Neural crest cell (in vitro differentiated cells): ENCODE measurements at places on chromosomes 16 and 17.

DNA sequence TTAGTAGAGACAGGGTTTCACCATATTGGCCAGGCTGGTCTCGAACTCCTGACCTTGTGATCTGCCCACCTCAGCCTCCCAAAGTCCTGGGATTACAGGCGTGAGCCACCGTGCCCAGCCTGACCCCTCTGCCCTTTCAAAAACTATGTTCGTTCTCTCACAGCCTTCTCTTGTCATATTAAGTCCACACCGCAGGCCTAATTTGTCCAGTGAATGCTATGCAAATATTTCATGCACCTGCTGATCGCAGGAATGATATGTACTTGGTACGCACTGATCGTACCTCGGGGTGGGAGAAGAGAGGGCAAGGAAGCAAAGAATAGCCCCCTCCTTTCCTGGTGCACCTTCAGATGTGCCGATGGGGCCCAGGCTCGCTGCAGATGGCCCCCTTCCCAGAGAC lies 3.0 kb upstream of the BIRC5 start:
- no peak for DNase-seq

DNA sequence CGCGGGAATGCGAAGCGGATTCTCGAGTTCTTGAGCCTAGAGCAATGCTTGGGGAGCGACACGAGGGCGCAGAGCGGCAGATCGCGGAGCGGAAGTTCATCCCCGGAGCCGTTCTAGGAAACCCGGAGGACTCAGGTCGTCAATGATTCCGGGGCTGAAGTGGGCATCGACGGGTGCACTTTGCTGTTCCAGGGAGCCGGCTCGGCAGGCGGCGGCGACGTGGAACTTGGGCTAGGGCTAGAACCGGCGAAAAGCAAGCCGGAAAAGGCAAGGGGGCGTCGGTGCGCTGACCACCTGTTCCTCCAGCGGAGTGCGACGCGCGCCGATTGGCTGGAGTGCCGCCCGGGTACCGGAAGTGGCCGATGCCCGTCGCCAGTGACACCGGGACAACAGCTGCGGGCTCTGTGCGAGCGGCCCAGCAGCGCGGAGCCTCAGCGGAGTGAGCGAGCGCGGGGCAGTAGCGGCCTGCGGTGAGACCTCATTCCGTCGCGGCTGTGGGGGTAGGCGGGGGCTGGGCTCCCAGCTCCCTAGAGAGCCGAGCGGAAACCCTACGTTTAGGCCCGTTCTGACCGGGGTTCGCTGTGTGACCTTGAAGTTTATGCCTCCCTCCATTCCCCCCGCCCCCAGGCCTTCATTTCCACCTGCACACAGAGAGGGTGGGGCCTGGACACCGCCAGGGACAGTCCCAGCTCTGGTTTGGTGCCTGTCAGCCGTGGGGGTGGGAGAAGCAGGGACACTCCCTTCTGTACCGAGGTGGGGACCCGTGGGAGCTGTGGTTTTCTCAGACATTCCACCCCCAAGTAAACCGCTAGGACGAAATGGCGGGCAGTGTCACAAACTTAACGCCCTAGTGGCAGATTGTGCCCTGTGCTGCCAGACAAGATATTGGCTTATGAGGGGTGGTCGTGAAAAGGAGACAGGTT lies at the start of gene ZFP3:
TSS of gene ZFP3 (plus strand) at position 362 of the 923 bp plus-strand sequence. CDS start 13,038 bp downstream, outside the sequence.
- DNase-seq = no peak

GRCh38 chr17:48611213-48611612 lies 396 bp upstream of the HOXB7 start:
- no peak for DNase-seq

DNA sequence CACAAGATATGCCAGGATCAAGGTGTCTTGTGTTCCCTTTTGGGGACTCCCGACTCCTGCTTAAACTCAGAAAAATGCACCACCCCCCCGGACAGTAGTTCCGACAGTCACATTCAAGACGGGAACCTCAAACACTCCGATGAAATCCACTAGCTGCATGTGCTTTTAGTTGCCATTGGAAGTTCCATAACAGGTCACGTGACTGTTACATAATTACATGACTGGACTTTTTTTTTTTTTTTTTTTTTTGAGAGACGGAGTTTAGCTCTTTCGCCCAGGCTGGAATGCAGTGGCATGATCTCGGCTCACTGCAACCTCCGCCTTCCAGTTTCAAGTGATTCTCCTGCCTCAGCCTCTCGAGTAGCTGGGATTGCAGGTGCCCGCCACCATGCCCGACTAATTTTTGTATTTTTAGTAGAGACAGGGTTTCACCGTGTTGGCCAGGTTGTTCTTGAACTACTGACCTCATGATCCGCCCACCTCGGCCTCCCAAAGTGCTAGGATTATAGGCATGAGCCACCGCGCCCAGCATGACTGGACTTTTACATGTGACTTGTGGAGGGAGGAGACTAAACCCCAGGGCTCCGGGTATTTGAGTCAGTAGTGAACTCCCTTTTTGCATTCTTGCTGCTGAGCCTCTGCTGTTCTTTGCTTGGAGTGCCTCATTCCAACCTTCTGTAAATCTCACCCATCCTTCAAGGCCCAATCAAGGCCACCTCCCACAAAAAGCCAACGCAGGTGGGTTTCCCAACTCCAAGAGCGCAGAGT lies 1.6 kb downstream of the SIRT7 start:
- DNase-seq = no peak

DNA sequence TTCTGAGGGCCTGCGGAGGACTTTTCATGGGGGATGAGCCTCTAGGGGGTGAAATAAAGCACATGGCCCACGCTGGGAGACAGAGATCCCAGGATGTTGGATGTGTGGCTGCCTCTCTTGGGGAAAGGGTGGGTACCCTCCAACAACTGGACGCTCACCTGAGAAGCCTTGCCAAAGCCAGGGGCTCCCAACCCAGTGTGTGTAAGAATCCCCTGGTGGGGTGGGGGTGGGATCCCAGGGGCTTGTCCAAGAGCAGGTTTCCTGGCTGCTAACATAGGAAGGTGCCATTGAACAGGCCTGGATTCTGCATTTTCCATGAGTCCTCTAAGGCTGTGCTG lies 587 bp downstream of the SNX20 start:
- DNase-seq = no peak

DNA sequence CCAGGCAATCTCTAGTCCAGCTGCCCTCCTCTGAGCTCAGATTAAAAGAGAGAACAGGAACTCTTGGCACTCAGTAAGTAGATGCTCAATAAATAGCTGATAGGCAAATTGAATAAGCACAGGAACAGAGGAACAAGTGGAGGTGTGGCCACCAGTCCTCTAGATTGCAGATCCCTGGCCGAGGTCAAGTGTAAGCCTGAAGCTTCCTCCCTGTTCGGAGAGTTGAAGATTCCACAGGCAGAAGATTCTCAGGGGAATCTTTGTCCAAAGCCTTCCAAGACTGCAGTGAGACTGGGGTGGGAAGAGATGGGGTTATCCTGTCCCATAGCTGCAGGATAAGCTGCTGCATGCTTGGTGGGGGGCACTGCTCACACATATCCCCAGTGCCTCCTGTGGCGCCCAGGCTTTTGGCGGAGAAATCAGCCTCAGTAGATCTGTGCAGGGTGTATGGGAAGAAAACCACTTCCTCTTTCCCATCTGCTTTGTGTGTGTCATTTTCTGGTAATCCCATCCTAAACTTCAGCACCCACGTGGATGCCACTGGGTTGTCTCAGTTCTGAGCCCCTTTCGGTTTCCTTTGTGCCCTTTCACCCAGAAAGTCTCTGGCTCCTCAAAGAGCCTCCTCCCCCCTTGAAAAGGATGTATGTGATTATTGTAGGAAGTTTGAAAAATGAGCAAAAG lies 12.1 kb downstream of the CD300A start:
- no peak for DNase-seq

GRCh38 chr17:49779739-49780231 lies 8.7 kb upstream of the KAT7 start:
- DNase-seq = no peak

- no peak for DNase-seq
These were observed 69.7 kb downstream of the RPA1 start for GRCh38 chr17:1899403-1900000.

DNA sequence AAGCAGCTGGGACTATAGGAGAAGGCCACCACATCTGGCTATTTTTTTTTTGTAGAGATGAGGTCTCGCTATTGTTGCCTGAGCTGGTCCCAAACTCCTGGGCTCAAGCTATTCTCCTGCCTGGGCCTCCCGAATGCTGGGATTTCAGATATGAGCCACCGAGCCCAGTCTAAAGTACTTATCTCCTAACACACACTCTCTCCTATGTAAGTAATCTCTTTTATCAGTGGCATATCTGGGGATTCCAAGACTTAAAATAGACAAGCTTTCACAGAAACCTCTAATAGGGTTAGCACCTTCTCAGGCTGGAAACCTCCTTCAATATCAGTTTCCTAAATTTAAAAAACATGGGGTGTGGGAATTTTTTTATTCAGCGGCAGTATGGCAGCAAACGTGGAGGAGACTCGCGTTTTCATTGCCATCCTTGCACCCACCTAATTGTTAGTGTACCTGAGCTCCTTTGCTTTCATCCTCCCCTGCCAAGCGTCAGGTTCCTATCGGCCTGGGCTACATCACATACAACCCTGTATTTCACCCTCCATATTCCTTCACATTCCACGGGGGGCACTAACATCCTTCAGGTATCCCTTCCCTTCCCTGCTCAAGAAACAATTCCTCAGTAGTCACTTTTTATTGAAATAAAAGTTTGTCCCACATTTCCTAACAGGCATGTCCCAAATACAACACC lies 1.1 kb downstream of the EZH1 start:
- no peak for DNase-seq

DNA sequence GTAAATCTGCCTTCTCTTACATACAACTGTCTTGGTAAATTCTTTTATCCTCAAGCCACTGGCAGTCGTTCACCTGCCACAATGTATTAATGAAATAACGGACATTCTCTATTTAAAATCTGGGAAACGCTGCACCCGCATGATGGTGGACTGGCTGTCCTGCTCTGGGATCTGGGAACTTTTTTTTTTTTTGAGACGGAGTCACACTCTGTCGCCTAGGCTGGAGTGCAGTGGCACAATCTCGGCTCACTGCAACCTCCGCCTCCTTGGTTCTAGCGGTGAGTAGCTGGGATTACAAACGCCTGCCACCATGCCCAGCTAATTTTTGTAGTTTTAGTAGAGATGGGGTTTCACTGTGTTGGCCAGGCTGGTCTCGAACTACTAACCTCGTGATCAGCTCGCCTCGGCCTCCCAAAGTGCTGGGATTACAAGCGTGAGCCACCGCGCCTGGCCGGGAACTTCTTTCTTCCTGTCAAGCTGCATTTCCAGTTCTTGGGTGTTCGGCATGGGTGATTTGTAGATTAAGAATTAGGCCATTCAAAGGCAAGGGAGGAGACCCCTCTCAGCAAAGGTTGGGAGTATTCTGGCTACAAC lies 28.3 kb downstream of the PRDM7 start:
- DNase-seq = no peak

DNA sequence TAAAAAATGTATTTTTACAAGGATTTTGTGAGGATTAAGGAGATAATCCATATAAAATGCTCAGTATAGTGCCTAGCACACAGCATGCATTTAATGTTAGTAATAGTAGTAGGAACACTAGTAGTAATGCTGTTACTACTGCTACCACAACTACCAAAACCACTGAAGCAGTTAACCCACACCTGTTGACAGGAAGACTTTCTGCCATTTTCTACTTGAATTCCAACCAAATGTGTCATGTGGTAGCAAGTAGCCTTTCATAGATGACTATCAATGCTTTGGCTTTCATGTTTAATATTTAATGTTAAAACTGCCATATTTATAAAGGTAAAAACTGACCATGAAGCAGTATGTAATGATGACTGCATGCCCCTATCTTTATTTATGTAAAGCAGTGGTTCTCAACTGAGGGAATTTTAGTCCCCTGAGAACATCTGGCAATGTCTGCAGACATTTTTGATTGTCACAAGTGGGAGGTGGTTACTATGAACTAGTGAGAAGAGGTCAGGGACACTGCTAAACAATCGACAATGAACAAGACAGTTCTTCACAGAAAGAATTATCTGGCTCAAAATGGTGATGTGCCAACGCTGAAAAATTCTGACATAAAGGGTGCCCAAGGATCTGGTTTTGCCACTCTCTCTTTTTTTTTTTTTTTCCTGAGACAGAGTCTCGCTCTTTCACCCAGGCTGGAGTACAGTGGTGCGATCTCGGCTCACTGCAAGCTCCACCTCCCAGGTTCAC lies 89.4 kb downstream of the ITFG1 start:
- no peak for DNase-seq

- DNase-seq = no peak
These were observed 729 bp downstream of the DDX28 start for GRCh38 chr16:68022278-68022727.

DNA sequence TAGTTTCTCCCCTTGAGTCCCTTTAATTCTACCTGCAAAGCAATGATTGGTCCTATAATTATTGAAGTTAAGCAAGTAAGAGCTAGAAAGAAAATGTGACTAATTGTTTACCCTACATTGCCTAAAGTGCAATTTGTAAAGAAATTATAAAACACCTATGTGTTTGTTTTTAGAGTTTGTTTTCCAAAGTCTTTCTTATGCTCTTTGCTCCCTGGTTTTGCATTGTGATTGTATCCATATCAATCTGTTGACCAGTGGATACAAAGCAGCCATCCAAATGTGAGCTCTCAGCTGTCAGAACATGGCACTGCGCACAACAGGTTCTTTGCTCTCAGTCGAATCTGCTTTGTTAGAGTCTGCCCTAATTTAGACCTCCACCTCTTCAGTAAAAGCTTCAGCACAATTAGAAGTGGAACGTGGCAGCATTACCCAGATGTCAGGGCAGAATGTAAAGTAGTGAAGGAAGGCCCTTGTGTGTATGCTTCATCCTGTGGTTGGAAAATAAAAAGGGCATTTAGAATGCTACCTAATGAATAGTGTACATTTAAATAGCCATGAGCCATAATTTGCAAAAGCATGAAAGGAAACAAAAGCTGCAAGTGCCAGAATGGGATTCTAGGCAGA lies 70.5 kb downstream of the AATF start:
- DNase-seq = no peak

GRCh38 chr17:82064433-82065192 lies 991 bp downstream of the DUS1L start:
- no peak for DNase-seq

- no peak for DNase-seq
These were observed 3.9 kb downstream of the TRPV2 start for GRCh38 chr17:16419074-16419928.

GRCh38 chr16:17970816-17971331 lies 365.7 kb downstream of the NPIPA8 start:
- DNase-seq = no peak

- DNase-seq = no peak
These were observed 527 bp downstream of the UNC45B start for GRCh38 chr17:35148144-35148543.

DNA sequence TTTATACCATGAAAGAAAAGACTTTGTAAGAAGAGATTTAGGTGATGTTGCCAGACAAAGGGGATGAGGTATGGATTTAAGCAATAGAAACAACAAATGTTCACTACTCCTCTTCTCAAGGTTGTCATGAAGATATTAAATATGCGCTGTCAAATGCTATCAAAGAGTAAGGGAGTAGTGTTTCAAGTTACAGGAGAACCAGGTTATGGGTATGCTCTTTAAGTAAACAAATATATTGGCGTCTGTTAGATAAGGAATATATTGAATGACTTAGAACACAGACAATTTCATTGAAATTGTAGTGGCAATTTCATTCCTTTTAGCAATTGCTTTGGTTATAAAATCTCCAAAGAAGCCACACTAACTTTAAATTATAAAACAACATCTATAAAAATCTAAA lies 229.0 kb downstream of the FTO start:
- DNase-seq = no peak

- no peak for DNase-seq
These were observed 13.5 kb upstream of the DYNLRB2 start for GRCh38 chr16:80527297-80527696.

GRCh38 chr17:14594690-14595089 lies 293.8 kb downstream of the HS3ST3B1 start:
- DNase-seq = no peak
